ENCODE measurements at places on chromosomes 1 and 21.

DNA sequence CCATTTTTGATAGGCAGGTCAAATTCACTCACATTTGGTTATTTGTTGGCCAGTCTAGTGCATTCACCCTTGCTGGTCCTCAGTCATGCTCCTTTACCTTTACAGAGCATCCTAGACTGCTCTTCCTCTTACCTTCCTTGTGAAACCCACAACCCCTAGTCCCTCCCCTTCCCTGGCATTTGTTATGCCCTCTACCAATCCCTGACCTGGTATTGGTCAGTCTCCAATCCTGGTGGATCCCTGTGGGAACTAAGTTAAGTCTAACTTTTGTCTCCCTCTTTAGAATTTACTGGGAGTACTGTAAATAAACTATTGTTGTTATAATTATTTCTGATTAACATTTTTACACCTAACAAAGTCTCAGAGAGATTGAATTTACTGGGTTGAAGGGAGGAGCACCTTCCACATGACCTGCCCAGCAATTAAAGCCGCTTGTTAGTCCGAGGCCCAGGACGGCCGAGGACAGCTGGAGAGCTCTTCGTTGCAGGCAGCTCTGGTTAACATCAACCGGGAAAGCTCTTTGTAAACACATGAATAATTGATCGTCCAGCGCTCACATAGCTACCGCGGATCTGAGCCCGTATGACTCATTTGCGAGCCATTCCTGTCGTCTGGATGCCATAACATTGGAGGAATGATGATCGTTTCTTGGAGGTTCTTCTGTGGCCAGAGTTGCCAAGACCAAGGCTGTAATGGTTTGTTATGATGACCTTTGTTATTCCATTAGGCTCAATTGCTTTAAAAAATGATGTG lies 31.9 kb downstream of the MTARC1 start:
- no peaks in the 10 kb centered on the region for H3K4me1 ChIP-seq
- H3K4me3 ChIP-seq: no peak overlapping the region
- no peaks in the 10 kb centered on the region for H3K36me3 ChIP-seq
- no peak overlapping the region for H3K27ac ChIP-seq
- no peaks in the 10 kb centered on the region for H3K27me3 ChIP-seq

GRCh38 chr1:228752675-228753265 lies 17.5 kb downstream of the RHOU start:
- H3K4me3 ChIP-seq: no peak overlapping the region
- H3K27ac ChIP-seq: no peak overlapping the region
- no peaks in the 10 kb centered on the region for H3K36me3 ChIP-seq

- H3K27ac ChIP-seq: no peak overlapping the region
- H3K36me3 ChIP-seq: no peaks in the 10 kb centered on the region
- no peaks in the 10 kb centered on the region for H3K4me1 ChIP-seq
Measured at GRCh38 chr1:208919371-208919770, 664.1 kb upstream of the CAMK1G start.

GRCh38 chr1:48047116-48047515 lies 49.9 kb upstream of the TRABD2B start:
- H3K4me3 ChIP-seq: no peak overlapping the region
- no peaks in the 10 kb centered on the region for H3K4me1 ChIP-seq
- no peak overlapping the region for H3K27ac ChIP-seq
- no peak for DNase-seq
- no peaks in the 10 kb centered on the region for H3K27me3 ChIP-seq
- no peaks in the 10 kb centered on the region for H3K36me3 ChIP-seq

DNA sequence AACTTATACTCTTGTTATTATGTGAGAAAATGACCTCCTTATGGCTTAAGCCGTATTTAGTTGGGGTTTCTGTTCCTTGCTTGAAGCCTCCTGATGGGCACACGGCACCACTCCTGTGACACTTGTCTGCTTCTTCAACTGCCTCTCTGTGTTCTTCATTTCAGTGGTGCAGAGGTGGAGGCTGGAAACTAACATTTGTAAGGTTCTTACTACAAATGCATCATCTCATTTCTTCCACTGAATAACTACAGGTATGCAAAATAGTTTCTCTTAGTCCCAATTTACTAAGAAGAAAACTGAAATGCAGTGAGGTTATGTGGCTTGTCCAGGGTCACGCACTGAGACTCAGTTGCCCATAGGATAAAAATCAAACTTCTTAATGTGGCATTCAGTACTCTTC lies 23.6 kb upstream of the ZNF362 start:
- no peaks in the 10 kb centered on the region for H3K4me1 ChIP-seq
- no peak overlapping the region for H3K4me3 ChIP-seq
- H3K36me3 ChIP-seq: no peaks in the 10 kb centered on the region
- no peaks in the 10 kb centered on the region for H3K27me3 ChIP-seq
- no peak for DNase-seq

- no peaks in the 10 kb centered on the region for H3K36me3 ChIP-seq
- H3K4me3 ChIP-seq: no peak overlapping the region
- DNase-seq: no peak
- no peaks in the 10 kb centered on the region for H3K4me1 ChIP-seq
- no peak overlapping the region for H3K27ac ChIP-seq
Measured at GRCh38 chr1:178938959-178939317, 68.1 kb upstream of the ANGPTL1 start.

DNA sequence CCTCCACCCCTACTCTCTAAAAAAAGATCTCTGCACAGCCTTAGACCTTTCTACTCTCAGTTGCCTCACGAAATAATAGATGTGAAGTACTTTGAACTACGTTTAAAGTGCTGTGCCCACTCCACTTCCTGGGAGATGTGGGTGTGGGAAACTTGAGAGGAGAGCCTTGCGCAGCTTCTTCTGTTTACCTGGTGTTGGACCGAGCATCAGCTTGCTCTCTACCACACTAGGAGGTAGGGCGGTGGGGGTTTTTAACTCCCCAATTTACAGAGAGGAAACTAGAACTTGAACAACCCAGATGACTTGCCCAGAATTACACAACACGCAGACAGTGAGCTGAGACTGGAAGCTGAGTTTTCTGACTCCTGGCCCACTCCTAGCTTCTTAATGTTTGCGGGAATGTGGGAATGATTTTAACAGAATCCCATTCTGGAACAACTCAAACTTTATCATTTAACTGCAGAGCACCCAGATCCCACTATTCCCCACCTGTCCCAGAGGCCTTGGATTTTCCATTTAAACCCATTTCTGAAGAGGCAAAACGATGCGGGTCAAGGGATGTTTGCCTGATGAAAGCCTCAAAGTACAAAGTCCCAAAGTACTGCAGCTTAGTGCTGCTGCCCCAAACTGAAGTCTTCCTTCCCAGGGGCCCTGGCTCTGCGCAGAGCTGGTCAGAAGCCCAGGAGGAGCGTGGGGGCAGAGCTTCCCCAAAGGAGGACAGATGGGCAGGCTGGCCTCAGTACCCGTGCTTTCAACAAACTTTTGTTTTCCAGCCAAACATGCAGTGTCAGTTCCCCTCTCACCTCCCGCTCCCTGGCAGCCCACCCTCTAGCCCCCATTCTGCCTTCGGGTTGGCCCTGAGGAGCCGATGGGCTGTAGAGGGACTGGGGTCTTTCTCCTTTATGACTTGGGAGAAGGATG lies 19.0 kb downstream of the BTG2 start:
- peaks cover 90% of the 10 kb centered on the region for H3K4me1 ChIP-seq
- no peaks in the 10 kb centered on the region for H3K27me3 ChIP-seq
- peak overlapping the region; percentile 28 for H3K27ac ChIP-seq

- no peaks in the 10 kb centered on the region for H3K4me1 ChIP-seq
- H3K36me3 ChIP-seq: no peaks in the 10 kb centered on the region
- no peak overlapping the region for H3K4me3 ChIP-seq
- no peak overlapping the region for H3K27ac ChIP-seq
- H3K27me3 ChIP-seq: no peaks in the 10 kb centered on the region
Measured at GRCh38 chr1:112359961-112360767, 35.9 kb upstream of the CTTNBP2NL start.

DNA sequence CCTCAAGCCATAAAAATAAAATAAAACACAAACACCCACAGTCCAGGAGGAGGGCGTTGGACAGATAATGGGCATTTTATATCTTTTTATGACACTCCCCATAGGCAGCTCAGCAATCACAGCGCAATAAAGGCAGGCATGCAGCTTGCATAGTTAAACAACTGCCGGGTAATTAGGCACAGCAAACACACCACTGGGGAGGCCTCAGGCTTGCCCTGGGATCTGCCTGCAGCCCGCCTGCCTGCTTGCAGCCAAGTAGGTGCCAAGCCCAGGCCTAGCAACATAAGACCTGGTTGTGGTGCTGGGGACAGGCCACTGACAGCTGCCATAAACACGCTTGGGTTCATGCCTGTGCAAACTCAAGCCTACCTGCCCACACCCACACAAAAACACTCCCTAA lies 54.2 kb downstream of the DMAP1 start:
- DNase-seq: no peak
- no peaks in the 10 kb centered on the region for H3K36me3 ChIP-seq
- no peaks in the 10 kb centered on the region for H3K27me3 ChIP-seq
- H3K4me3 ChIP-seq: no peak overlapping the region

DNA sequence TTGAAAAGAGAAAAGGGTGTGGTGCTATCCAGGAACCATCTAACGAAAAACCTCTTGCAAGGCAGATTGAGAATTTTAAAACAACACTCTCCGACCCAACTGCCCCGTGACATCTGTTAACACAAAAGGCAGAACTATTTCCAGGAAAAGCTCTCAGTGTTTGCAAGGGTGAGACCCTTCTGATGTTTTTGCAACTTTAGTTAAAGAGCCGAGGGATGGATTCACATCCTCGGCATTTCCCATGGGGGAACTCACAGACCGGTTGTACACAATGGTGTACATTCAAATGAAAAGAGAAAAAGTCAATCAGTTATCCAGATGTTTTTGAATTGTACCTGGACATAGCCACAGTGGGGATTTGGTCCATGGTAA lies 120.0 kb downstream of the NGF start:
- H3K4me1 ChIP-seq: no peaks in the 10 kb centered on the region
- H3K27me3 ChIP-seq: no peaks in the 10 kb centered on the region
- H3K4me3 ChIP-seq: no peak overlapping the region
- no peaks in the 10 kb centered on the region for H3K36me3 ChIP-seq
- DNase-seq: no peak

GRCh38 chr1:155134880-155135414 lies 705 bp upstream of the SLC50A1 start:
- peak overlapping the region; percentile 93 for H3K27ac ChIP-seq
- peaks cover 23% of the 10 kb centered on the region for H3K4me1 ChIP-seq
- H3K27me3 ChIP-seq: no peaks in the 10 kb centered on the region
- peak overlapping the region; percentile 99 for H3K4me3 ChIP-seq

DNA sequence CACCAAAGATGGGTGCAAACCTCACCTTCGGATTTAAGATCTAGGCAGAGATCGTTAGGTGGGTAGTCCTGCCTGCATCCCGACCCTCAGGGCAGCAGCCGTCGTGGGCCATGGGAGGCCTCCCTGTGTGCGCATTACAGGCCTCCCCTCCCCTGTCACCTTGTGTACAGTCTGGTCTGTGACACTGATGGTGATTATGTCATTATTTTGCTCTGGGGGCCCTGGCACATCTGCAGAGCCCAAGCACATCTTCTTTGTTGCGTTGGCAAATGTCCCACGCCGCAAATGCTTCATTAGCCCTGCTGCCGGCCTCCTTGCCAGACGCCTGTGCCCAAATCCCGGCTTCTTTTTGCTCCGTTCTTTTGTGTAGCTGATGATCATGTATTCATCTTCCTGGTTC lies 31.7 kb downstream of the PROX1 start:
- no peaks in the 10 kb centered on the region for H3K4me1 ChIP-seq
- no peaks in the 10 kb centered on the region for H3K27me3 ChIP-seq
- no peak overlapping the region for H3K27ac ChIP-seq
- H3K36me3 ChIP-seq: no peaks in the 10 kb centered on the region
